ENCODE measurements at places on chromosomes 2 and 18.

GRCh38 chr2:196123679-196124373 is 47.6 kb downstream of the STK17B start:
- no peak for DNase-seq

DNA sequence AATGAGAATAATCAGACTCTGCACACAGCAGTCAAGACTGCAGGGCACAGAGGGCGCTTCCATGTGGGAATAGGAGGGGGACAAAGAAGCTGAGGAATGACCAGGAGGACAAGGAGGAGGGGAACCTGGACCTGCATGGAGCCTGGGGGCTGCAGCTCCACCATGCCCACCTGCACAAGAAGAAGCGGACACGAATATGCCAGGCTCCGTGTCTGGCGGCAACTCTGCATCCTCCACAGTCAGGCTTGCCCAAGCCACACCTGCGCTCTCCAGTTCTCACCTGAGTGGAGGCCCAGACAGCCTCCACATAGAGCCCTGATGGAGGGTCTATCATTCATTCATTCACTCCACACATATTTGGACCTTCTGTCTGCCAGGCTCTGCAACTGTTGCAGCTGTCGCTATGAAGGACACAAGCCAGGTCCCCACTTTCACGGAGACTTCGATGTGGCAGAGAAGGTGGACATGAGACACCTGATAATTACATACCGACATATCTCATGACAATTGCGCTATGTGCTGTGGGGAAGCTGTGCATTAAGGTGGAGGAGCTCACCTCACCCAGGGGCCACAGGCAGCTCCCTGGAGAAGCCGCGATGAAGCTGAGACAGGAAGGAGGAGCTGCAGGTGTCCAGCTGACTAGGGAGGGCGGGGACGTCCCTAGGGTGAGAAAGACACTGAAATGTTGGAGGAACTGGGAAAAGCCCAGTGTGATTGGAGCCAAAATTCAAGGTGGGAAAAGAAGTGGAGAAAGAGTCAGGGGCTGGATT is 159.2 kb downstream of the INHBB start:
- DNase-seq, result no peak

DNA sequence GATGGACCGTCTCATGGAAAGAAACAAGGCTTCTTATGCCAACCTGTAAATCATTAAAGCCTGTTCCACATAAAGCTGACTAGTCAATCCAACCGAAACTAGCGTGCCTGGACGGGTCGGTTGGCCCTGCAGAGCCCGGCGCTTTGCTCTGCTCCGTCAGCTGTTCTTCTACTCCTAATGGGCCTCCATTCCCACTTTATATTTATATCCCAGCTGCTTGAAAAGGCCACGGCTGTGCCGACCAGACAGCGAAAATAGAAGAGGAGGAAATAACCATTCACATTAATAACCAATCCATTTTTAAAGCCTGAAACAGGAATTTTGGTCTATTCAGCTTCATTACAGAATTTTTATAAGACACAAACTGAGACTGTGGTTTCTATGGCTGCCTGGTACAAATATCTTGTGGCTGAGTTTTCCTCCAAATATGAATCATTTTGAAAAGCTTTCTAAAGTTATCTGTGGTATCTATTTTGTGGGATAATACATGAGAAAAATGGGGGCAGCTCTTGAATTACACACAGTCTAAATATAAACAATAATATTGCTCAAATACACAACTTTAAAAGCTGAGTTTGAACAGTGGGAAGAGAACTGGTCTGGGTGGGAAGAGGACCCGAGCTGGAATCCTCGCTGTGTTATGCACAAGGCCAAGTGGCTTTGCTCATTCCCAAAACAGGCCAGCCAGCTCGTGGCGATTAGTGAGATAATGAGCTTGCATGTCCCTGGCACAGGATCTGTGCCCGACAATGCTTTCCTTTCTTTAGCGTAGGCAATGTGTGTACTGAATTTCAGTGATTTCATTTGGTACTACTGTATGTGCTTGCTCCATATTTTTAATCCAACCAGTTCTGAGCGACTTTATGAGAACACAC is 10.5 kb upstream of the FAM124B start:
- no peak for DNase-seq

DNA sequence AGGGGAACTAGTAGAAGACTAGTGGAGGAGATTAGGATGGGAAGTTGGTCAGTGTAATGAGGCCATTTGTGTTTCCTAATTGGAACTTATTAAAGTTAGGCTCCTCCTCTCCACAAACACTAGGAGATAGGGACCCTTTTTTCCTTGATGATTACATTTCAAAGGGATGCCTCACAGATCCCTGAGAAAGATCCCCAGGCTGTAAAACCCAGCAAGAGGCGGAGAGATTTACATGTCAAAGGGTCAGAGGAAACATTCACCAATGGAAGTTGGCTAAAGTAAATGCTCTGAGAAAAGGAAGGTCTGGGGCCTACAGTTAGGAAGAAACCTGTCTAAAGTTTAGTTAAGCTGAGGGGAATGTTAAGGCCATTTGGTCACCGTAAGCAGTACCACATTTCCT is 1.4 kb upstream of the CCDC85A start:
- no peak for DNase-seq

DNA sequence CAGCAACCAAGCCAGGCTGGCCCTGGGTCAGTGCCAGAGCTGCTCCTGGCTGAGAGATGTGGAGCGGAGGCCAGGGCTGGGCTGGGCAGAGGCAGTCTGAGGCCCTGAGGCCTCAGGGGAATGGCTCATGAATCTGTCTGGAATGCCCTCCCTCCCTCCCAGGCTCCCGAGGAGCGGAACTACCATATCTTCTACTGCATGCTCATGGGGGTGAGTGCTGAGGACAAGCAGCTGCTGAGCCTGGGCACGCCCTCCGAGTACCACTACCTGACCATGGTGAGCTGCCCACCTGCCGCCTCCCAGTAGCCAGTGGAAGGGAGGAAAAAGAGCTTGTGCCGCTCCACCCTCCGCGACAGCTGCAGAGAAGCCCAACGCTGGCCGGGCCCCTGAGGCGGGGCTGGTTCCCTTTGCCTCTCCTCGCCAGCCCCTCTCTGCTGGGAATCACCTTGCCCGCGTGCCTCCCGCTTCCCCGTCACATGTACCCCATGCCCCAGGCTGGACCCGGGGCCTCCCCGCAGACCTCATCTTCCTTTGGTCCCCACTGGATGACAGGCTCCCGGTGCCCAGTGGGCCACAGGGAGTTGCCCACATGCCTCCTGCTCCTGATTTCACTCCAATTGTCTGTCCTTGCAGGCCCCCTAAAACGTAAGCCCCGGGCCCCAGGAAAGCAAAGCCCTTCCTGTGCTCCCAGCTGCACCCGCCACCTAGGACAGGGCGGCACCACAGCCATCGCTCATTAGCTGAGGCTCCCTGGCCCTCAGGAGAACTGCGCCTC is 41.1 kb downstream of the MYO7B start:
- DNase-seq, result no peak

GRCh38 chr2:3789256-3789655 is 85.9 kb downstream of the DCDC2C start:
- no peak for DNase-seq

GRCh38 chr2:119469661-119470297 is 38.1 kb downstream of the TMEM37 start:
- DNase-seq, result no peak

DNA sequence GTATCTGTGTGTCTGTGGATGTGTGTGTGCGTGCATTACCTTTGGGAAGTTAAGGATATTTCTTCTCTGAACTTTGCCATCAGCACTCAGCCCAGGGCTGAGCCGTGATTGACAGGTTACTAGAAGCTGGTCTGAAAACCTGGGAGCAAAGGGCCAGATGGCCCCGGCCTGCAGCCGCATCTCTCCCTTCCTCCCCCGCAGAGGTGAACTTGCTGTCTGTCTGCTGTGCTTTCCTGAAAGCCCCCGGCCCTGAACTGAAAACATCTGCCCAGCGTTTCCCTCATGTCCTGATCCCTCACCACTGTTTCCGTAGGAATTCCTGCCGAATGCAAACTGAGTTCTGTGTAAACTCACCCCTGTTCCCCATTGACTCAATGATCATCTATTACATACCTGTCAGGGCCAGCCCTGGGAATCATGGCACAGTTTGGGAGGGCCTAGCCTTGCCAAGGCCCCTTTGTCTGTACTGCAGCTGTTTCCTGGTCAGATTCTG is 45.8 kb downstream of the MYCN start:
- DNase-seq, result no peak

DNA sequence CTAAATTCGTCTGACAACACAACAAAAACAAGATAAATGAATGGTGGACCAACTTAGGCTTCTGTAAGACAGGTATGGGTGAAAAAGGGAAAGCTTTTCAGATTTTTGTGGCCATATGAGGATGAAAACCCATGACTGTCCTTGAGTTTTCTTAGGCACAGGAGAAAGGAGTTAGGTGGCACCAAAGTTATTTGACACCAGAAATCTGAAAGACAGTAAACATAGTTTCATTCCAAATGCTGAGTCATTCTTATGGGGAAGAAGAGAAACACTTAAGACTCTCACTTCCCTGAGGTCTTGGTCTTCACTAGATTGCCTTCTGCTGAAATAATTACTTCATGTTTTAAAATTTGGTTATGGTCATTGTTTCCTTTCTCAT is 5.2 kb upstream of the GPD2 start:
- DNase-seq, result no peak

- no peak for DNase-seq
These were observed 22.1 kb upstream of the OTOS start for GRCh38 chr2:240162531-240162930.

DNA sequence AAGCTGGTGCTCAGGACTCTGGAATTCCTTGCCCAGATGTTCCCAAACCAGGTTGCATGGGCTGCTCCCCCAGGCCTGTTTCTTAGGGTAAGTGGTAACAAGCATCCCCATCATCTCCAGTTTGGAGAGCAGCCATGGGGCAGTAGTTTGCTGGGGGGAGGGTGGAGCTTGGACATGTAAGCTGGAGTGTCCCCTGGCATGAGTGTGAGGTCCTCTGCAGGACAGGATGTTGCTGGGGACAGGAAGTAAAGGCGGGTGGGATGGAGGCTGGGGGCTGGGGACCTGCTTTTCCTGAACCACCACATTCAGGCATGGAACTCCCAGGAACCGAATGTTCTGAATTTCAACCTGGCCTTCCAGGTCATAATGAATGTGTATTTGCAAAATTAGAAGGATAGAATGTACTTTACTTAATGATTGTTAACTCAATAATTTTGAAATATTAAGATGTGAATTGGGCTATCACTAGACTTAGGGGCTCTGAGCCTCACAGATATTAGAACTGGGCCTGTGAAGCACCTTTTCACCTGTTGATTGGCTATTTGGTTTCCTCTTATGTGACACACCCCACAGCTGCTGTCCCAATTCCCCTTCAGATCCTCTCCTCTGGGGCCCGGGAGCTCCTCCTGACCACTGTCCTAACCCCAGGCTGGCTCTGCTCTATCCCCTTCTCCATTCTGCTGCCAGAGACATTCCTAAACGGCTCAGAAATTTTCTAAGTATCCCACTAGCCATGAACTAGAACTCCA is 66.4 kb upstream of the EPAS1 start:
- DNase-seq, result no peak

- DNase-seq, result no peak
These were observed 34.0 kb upstream of the MREG start for GRCh38 chr2:216047397-216047796.

GRCh38 chr2:118709786-118710185 is 137.7 kb downstream of the EN1 start:
- DNase-seq, result no peak

DNA sequence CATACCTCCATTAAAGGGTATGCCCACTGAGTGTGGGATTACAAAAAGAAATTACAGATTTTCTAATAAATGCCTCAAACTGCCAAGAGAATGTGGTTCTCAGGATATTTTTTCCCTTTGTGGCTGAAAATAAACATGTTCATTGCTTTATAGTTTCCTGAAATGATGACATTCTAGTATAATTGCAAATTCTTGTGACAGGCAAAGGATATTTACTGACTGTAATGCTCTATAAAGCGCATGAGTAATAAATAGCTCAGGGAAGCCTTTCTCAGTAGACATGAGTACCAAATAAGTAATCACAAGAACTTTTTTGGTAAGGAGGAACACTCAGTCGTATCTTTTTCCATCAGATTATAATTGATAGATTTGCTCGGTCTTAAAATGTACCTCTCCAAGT is 72.3 kb downstream of the FTCDNL1 start:
- DNase-seq, result no peak

DNA sequence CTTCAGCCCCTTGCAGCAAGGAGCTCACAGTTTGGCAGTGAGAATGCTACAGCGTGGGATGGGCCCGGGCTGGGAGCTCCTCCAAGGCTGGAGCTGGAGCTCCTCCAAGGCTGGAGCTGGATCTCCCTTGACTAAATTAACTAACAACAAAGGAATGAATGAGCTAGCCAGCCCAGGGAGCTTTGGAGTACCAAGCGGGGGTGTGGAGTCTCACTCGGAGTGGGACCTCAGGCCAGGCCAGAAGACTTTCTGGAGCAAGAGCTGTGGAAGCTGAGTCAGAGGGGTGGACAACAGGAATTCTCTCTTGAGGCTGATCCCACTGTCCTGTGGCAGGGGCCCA is 244.7 kb upstream of the HS6ST1 start:
- DNase-seq, result no peak

- DNase-seq, result no peak
These were observed 10.2 kb downstream of the ZBTB14 start for GRCh38 chr18:5285326-5285725.

GRCh38 chr2:176094349-176094748 is 1.8 kb downstream of the HOXD13 start:
- DNase-seq, result no peak

GRCh38 chr18:49162226-49162864 is 211.6 kb upstream of the SMAD7 start:
- DNase-seq, result no peak

DNA sequence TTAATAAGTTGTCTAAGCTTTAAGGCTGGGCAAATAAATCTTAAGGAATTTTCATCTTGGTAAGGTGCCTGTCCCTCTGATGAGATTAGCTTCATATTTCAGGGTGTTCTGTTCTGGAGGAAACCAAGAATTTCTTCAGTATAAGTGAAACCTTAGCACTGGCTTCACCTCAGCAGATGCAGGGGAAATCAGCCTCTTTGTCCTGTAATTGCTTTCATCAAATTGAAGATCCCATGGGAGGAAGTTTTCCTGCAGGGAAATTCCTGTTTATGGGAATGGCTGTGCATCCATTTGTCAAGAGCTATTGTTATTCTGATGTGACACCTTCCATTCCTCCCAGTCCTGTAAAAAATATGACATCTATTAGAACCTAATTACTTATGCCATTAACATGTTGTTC is 174.5 kb downstream of the PTPRM start:
- no peak for DNase-seq

- no peak for DNase-seq
These were observed 20.6 kb upstream of the SLC38A11 start for GRCh38 chr2:164975891-164976290.

- DNase-seq, result no peak
These were observed 151.9 kb downstream of the ATP9B start for GRCh38 chr18:79221136-79221535.

DNA sequence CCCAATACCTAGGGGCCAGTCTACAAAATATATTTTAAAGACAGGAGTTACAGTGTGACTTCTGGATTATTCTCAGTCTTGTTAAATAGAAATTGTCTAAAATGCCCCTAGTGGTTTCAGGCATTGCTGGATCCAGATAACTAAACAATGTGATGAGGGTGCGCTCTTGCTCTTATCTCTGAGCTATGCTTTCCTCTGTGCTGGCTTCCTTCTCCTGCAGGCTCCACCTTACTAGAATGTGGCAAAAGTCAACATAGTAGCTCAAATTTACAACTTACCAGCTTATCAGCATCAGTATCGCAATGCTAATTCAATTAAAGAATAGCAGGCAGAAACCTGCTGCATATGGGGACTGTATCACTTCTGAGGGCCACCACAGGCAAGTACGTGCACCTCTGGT is 61.3 kb upstream of the RNU4ATAC start:
- DNase-seq, result no peak

All from activated gamma-delta T cell treated with anti-CD3 and anti-CD28 coated beads, Interleukin-2, amount 50 U/mL, for 16 hours (primary cell).